ENCODE measurements at places on chromosomes 4 and X.

GRCh38 chr4:56654238-56654632, 26.9 kb downstream of the HOPX start:
- DNase-seq: no peak

- DNase-seq: no peak
Observed at GRCh38 chr4:2248044-2248780, 6.3 kb upstream of the HAUS3 start.

DNA sequence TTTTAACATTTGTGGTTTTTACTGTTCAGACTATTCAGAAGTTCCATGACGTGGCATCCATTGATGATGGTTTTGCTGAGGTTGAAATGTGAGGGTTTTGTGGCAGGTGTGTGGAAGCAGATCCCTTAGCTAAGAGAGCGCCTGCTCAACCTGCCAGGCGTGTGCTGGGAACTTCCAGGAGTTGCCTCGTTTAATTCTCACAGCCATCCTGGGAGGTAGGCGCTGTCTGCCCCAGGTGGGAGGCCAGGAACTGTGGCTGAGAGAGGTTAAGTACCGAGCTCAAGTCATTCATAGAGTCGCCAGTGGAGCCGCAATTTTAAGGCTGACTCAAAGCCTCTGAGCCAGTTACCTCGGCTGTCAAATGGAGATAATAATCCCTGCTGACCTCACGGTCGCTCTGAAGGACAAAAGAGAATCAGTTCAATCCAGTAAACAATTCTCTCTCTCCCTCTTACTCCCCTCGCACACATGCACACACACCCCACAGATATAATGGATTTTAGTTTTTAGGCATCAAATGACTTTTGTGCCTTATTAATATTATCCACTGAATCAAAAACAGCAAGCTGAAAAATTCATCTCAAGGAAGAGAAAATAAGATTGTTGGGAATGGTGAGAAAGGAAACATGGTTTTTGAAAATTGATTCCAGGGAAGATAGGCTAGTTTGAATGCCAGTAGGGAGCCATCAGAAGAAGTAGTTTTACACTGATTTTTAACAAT, 171.3 kb downstream of the PTTG2 start:
- no peak for DNase-seq

- no peak for DNase-seq
Observed at GRCh38 chr4:15870921-15871664, 67.4 kb downstream of the FGFBP1 start.

DNA sequence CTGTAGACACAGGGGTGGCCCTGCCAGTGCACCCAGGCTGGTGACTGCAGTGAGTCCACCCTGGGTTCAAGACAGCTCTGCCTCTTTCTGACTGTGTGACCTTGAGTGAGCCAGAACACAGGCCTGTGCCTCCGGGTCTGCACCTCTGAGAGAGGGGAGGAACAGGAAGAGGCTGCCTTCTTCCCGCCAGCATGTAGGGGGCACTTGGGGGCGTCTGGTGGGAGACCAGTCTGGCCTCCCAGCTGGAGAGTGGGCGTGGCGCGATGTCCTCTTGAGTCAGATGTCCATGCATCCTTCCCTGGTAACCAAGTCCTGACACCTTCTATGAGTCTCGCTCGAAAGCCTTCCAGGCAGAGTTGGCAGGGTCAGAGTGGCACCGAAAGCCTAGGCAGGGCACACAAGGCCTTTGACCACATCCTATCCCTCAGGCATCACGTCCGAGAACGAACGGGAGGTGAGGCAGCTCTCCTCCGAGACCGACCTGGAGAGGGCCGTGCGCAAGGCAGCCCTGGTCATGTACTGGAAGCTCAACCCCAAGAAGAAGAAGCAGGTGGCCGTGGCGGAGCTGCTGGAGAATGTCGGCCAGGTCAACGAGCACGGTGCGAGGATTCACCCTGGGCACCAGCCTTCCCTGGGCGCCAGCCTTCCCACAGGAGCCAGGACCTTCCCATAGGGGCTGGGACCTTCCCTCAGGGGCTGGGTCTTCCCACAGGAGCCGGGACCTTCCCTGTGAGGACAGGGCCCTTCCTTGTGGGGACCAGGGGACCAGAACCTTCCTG, 21.3 kb downstream of the WFS1 start:
- no peak for DNase-seq

DNA sequence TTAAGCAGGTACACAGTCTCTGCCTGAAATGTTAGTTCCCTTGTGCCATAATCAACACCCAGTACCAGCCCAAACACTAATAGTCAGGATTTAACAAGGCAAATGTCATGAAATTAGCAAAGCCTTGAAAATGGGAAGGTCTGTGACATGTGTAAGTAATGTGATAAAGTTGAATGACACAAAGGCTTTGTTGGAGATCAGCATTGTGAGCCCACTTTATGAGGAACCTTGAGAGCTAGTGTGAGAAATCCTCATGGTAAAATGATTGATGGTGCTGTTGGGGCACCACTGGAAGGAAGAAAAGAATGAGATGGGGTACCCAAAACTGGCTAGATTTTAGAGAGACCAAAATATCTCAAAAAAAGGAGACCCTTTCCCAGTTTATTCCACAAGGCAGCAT, 3.3 kb upstream of the LIN54 start:
- DNase-seq: no peak

DNA sequence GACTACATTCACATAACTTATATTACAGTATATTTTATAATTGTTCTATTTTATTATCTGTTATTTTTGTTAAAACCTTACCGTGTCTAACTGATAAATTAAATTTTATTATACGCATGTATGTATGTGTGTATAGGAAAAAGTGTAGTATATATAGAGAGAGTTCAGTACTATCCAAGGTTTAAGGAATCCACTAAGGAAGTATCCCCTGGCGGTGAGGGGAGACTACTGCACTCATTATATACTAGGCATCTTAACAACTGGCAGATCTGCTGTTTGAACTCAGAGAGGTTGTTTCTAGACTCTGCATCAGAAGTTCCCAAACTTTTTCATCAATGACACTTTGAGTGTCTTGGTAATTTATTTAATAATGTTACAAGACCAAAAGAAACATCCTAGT, 70.9 kb downstream of the NDST4 start:
- DNase-seq: no peak

GRCh38 chr4:75817901-75818300, 84.4 kb downstream of the PPEF2 start:
- DNase-seq: no peak

- DNase-seq: no peak
Observed at GRCh38 chr4:115117651-115118050, 4.2 kb upstream of the NDST4 start.

GRCh38 chr4:1274871-1275270, 14.8 kb upstream of the MAEA start:
- DNase-seq: no peak

DNA sequence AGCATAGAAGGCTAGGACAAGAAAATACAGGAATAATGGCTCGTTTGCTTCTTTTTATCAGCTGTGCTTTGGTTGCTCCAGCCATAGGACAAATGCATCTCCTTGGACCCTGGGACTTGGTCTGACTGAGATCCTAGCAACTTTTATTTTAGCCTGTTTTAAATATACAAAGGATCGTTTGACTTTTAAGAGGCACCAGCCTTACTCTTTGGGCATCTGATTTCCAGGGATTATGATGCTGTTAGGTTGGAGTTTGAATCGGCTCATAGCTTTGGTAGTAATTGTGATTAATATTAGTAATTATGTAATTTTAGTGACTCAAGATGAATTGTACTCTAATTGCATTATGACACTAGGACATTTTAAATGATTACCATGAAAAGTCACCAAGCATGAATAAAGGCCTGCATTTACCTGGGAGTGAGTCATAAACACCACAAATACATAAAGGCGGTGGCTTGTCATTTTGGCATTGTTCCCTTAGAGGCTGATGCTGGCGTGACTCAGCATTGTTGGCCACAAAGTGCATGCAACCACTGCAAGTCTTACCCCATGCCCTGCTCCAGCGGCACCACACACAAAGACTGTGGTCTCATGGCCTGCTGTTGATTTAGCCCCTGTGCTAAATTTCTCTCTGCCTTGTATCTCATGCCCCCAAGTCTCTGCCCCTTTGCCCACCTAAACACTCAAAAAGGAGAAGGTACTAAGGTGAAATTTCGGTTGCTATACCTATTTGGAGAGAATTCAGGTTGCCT, 12.4 kb downstream of the GPAT3 start:
- no peak for DNase-seq

GRCh38 chrX:5823903-5824302, 404.8 kb downstream of the NLGN4X start:
- DNase-seq: no peak

DNA sequence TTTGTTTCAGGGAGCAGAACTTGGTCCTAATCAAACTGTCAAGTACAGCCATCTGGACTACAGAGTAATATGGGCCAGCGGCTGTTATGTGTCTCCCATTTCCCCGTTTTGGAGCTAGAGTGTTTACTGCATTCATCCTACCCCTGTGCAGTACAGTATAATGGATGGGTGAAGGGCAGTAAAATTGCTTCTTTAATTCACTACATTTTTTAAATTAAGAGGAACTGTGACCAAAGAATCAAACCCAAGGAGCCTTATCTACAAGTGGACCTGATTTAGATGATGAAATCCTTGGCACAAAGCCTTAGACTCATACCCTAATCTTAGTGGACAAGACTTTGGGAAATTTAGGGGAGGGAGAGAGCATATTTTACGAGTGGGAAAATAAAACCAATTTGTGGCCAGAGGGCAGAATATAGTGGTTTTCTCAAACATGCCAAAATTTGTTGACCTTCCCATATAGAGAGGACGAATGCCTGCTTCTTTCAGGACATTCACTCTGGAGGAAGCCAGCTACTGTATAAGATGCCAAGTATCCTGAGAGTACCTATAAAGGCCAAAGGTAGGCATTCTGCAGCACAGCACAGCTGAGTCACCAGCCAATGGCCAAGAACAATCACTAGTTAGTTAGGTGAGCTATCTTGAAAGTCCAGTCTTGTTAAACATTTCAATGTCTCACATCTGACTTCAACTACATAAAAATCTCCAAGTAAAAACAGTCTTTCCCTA, 253.8 kb upstream of the KCNIP4 start:
- DNase-seq: no peak

- no peak for DNase-seq
Observed at GRCh38 chrX:915427-916229, 285.0 kb downstream of the SHOX start.

- no peak for DNase-seq
Observed at GRCh38 chr4:100164808-100165760, 25.2 kb downstream of the DDIT4L start.

GRCh38 chrX:117871796-117872195, 244.8 kb downstream of the KLHL13 start:
- DNase-seq: no peak

- DNase-seq: no peak
Observed at GRCh38 chrX:86349115-86349514, 200.9 kb downstream of the DACH2 start.

DNA sequence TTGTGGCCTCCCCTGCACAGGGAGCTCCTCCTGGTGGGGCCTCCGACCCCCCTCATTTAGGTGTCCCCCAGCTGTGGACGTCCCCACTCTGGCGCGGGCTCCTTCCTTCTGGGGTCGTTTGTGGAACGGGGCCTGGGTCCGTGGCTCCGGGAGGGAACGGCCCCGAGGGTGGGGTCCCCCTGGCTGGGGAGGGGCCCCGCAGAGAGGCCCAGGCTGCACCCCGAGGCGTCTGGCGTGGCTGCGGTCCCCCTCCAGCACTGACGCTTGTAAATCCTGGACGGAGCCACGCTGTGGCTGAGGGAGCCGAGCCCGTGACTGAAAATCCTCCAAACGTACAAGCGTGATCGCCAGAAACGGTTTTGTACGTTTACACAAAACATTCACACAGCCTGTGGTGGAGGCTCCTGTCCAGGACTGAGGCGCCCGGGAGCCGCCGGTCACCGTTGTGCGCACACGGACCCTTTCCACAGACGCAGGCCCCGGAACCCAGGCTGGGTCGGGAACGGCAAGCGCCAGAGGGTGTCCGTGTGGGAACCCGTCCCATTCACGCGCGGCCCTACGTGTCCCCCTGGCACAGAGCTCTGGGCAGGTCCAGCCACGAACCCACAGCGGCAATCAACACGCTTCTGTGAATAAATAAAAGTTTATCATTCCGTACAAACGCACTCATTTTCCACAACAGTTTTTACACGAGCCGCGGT, 15.2 kb upstream of the GTPBP6 start:
- no peak for DNase-seq

DNA sequence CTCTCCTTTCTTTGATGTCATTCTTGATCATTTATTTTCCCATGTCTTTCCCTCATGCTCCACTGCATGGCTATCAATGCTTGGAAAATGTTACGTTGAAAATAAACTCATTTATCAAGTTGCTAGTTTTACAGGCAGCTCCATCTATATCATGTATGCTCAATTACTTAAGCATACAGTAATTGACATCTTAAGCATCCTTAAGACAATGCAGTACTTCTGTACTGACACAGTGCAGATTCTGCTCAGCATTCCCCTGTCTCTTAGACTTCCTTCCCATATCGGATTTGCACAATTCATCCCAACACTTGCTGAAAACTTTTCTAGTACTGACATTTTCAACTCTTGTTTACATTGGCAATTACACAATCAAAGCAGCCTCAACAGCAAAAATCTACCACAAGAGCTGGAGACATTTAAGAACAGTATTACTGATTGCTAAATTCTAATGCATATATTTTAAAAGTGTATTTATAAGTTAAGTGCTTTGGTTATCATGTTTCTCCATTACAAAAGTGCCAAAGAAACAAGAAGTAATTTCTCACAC, 165.6 kb downstream of the ATP10D start:
- no peak for DNase-seq

DNA sequence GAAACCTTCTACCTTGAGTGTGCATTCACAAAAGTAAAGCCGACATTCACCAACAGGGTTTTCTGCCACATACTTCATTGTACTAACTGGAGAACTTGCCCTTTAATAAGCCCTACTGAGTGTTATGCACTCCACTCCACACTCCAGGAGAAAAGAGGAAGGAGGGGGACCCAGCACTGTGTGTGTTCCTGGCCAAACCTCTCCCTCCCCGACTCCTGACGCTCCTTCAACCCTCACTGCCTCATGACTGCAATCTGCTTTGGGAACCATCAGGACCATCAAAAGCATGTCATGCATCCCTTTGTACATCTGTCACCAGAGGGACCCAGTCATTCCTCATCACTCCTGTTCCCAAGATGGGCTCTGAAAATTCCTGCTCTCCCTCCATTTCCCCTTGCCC, 143.7 kb downstream of the RASL11B start:
- no peak for DNase-seq

DNA sequence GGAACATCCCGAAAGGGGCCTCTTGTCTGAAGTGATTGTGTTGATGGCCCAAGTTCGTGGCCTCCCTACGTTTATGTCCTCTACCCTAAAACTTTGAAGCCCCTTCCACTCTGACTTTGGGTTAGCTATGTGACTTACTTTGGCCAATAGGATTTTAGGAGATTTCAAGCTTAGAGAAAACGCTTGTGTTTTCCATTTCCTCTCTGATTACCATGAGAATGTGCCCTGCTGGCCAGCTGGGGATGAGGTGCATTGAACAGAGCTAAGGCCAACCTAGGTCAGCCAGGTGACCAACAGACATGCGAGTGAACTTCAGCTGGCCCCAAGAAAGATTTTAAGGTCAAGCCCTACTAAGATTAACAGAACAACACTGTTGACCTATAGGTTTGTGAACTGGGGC, 82.4 kb downstream of the SLC2A9 start:
- DNase-seq: no peak
